Osteocyte (in vitro differentiated cells): ENCODE measurements at places on chromosomes 12 and 14.

- DNase-seq: no peak
Observed at GRCh38 chr14:71190770-71191374, 283.6 kb downstream of the PCNX1 start.

DNA sequence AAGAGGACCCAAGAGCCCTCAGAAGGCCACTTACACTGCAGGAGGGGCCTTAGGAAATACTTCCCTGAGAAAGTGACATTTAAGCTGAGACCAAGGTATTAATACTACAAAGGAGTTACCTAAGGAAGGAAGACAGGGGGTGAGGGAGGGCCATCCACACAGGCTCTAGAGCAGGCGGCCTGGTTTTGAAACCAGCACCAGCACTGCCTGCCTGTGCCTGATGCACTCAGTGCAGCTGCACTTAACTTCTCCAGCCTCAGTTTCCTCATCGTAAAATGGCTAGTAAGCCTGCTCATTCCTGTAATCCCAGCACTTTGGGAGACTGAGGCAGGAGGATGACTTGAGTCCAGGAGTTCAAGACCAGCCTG lies 45.5 kb upstream of the PLEKHG6 start:
- no peak for DNase-seq

- no peak for DNase-seq
Observed at GRCh38 chr12:104906695-104907094, 51.4 kb downstream of the SLC41A2 start.

DNA sequence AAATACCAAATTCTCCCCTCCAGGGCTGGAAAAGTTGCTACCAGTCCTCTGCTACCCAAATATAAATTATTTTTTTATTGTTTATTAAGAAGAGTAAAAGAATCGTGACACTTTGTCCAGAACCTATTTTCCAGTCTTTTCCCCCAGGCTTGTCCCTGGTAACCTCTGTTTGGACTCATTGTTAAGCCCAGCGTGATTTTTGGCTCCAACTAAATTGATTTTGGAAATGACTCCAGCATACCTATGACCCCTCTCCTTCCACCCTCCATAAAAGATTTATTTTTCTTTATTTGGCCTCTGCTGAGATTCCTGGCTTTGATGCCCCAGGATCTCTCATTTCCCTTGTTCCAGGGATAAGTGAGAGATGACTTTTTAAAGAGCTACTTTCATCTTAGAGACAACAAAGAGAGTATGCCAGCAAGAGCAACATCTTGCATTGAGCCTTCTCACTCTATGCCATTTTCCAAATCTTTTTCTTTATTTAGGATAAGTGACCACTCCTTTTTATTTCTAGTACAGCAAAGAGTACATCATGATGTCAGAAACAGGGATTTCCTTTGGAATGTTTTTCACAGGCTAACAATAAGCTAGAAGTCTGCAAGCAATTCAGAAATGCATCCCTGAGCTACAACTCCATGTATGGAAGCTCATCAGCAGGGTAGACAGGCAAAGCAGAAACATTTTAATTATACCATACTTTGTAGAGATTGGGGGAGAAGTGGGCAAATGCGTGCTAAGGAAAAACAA lies 75.8 kb downstream of the DAD1 start:
- no peak for DNase-seq

GRCh38 chr14:72826039-72826438 lies 67.9 kb downstream of the DPF3 start:
- no peak for DNase-seq
